ENCODE measurements at places on chromosomes 1 and 21. TPM values are rescaled to one million over a fixed set of nuclear protein-coding genes. Genes with fewer than 3 reads are reported as not detected.
A peak's percentile ranks its signal among the peaks of the same experiment; 100 is the strongest.

GRCh38 chr1:174114106-174114505 lies 45.2 kb upstream of the RABGAP1L start:
- no peaks in the 10 kb centered on the region for H3K4me1 ChIP-seq
- H3K4me3 ChIP-seq: no peak overlapping the region
- DNase-seq: no peak
- no peaks in the 10 kb centered on the region for H3K36me3 ChIP-seq
- no peak overlapping the region for H3K27ac ChIP-seq

DNA sequence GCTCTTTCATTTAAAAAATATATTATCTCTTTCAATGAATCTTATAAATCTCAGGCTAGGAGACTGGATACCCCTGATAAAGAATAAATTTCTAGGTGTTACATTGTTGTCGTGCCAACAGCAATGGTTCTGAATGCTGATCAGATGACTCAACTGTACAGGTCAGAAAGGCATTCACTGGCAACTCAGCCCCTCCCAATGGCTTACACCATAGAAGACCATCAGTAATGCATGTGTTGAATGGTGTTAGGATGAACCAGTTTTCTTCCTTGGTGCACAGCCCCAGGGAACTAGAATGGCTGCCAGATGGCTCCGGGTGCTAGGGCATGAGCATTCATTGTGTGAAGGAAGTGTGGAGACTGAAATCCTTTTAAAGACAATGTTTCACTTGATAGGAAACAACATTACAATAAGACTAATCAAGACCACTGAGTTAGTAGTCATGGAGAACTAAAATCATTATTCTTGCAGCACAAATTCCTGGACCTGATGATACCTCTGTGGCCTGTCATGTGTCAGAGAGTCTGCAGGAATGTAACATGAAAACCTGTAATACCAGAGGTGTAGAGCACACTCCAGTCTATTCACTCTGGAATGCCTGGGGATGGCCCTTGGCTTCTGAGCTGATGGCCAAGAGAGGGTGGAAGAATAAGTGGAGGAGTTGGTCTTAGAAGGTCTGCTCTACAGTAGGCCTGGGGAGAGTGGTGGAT lies 187.7 kb upstream of the LMO4 start:
- no peaks in the 10 kb centered on the region for H3K4me1 ChIP-seq
- no peak overlapping the region for H3K27ac ChIP-seq
- no peaks in the 10 kb centered on the region for H3K27me3 ChIP-seq

DNA sequence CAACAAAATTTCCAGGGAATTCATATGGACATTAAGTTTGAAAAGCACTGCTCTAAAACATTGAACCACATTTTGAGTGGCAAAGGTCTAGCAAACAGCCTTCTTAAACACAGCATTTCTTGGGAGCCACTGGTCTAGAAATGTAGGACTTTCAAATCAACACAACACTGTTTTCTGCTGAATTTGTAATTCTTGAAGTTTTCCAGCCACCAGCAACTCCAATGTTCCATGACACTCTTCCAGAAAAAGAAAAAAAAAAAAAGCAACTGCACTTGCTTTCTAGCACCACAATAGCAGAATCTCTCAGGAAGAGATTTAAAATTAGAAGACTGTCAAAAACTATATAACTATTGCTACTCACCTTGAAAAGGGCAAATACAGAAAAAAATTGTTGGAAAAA lies 4.5 kb downstream of the SYDE2 start:
- no peak for DNase-seq
- no peaks in the 10 kb centered on the region for H3K4me1 ChIP-seq
- peak overlapping the region; percentile 39 for H3K27ac ChIP-seq
- no peaks in the 10 kb centered on the region for H3K27me3 ChIP-seq
- H3K4me3 ChIP-seq: no peak overlapping the region

DNA sequence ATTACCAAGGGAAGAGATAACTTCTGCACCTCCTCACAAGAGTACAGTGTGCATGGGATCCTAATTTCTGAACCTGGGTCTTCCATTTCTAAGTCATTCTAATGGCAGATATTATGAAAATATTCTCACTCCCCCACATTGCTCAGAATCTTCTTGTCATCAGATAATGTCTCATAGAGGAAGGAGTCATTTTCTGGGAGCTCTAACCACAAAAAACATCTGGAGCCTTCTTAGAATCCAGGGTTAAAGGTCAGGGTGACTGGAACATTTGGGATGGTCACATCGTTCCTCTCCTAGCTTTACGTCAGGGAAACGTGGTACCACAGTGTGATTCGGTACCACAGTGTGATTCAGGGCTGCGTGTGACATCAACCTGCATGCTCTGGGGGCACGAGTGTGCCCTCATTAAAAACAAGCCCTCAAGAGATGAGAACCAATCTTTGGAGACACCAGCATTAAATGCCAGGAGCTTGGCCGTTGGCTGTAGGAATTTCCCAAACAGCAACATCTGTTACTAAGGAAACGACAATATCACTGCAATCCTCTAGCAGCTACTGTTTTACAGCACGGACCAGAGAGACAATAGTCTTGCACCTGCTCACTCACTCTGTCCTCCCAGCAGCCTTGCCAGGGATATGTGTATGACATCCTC lies 179.1 kb downstream of the PSMG1 start:
- no peaks in the 10 kb centered on the region for H3K27me3 ChIP-seq
- no peaks in the 10 kb centered on the region for H3K36me3 ChIP-seq
- DNase-seq: peak; percentile 80
- peak overlapping the region; percentile 95 for H3K27ac ChIP-seq
- peaks cover 32% of the 10 kb centered on the region for H3K4me1 ChIP-seq
- no peak overlapping the region for H3K4me3 ChIP-seq

GRCh38 chr1:246559310-246559709 lies 6.8 kb downstream of the TFB2M start:
- no peaks in the 10 kb centered on the region for H3K4me1 ChIP-seq
- peaks cover 46% of the 10 kb centered on the region for H3K36me3 ChIP-seq
- no peak overlapping the region for H3K4me3 ChIP-seq
- no peak overlapping the region for H3K27ac ChIP-seq
- no peak for DNase-seq

- no peak overlapping the region for H3K4me3 ChIP-seq
- H3K27ac ChIP-seq: no peak overlapping the region
- H3K4me1 ChIP-seq: no peaks in the 10 kb centered on the region
- no peak for DNase-seq
Measured at GRCh38 chr1:64624218-64624713, 120.6 kb upstream of the RAVER2 start.

- H3K4me3 ChIP-seq: no peak overlapping the region
Measured at GRCh38 chr1:186409091-186409490, 33.5 kb downstream of the ODR4 start.

GRCh38 chr1:174656409-174657059 lies 208.8 kb downstream of the GPR52 start:
- DNase-seq: no peak
- H3K27me3 ChIP-seq: no peaks in the 10 kb centered on the region
- no peaks in the 10 kb centered on the region for H3K36me3 ChIP-seq
- no peak overlapping the region for H3K27ac ChIP-seq
- H3K4me1 ChIP-seq: no peaks in the 10 kb centered on the region

GRCh38 chr1:21525340-21525717 lies 16.1 kb downstream of the ALPL start:
- H3K4me1 ChIP-seq: no peaks in the 10 kb centered on the region
- DNase-seq: no peak
- no peaks in the 10 kb centered on the region for H3K27me3 ChIP-seq
- no peaks in the 10 kb centered on the region for H3K36me3 ChIP-seq

Gene SOAT1
- total RNA-seq: 10.6 TPM

Gene TMCO4
- 5.7 TPM for total RNA-seq

Gene ADGRL4
- total RNA-seq: 73.5 TPM

All from ascending aorta (tissue), 2 donors.